AG20443 (cell line): ENCODE measurements at places on chromosomes 16 and 17.

- no peak for DNase-seq
These were observed 5.1 kb downstream of the ZNF423 start for GRCh38 chr16:49850558-49851467.

GRCh38 chr16:57061084-57061905, 31.1 kb upstream of the CPNE2 start:
- peak; percentile 88 for DNase-seq

GRCh38 chr16:73124665-73125375, 76.9 kb upstream of the ZFHX3 start:
- no peak for DNase-seq

DNA sequence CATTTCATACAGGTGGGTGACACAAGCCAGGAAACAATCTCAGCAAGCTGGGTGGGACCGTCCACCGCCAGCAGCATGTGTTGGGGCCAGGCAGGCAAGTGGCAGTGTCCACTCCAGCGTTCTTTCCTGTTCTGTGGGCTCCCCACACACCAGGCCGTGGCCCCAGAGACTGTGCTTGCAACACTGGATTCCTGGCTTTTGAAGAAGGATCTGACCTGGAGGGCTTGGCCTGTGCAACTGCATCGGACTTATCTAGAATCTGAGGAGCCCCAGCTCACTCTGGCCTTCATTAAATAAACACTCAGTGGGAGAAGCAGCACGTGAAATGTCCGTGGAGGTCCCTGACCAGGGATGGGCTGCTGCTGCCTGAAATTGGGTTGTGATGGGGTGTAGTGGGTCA, 3.2 kb downstream of the KSR1 start:
- no peak for DNase-seq

DNA sequence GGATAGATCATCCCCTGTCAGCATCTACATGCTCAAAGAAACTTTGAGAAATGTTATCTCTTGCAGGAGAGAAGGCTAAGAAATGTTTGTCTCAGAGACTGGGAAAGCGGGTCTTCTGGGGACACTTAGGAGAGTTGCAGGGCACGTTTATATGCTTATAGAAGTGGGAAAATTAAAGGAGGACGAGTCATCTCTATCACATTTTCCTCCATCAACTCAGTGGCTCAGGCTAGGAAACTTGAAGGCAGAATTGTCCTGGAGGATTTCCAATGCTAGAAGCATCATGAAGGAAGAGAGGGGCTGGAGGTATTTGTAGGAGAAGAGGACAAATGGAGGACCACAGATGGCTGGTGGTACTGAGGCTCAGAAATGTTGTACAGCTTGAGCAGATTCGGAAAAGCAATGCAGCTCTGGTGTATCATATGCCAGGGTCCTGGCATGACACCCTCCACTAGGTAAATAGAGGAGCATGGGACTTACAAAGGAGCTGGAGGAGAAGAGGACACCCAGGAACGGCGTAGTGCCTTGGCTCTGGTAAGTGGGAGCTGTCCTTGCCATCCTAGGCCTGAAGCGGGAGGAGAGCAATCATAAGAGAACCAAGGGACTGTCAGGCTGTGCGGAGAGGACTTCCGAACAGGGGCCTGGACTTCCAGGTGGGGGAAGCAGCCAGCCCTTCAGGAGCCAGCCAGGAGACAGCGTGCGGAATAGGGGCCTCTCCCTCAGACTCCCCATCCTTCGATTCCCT, 4.5 kb upstream of the HS3ST3B1 start:
- no peak for DNase-seq

DNA sequence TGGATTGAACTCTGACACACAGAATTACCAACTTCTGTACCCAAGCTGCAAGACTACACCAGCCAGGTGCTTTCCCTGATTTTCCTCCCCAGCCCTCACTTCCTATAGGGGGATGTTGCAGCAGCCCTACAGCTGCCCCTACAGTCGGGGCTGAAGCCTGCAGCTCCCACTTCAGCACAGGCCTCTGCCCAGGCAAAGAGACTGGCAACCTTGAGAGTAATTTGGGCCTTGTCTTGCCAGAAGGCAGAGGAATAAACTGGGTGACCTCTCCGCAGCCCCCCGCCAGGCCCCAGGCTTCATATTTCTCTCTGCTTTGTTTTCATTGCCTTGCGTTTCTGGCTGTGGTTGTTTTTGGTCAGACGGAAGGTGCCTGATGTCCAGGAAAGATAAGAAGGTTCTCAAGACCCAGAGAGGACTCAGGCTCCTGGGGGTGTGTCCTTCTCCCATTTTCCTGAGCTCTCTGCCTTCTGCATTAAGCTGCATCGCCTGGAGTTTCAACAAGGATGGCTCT, 32.0 kb downstream of the SLC6A4 start:
- DNase-seq: no peak

DNA sequence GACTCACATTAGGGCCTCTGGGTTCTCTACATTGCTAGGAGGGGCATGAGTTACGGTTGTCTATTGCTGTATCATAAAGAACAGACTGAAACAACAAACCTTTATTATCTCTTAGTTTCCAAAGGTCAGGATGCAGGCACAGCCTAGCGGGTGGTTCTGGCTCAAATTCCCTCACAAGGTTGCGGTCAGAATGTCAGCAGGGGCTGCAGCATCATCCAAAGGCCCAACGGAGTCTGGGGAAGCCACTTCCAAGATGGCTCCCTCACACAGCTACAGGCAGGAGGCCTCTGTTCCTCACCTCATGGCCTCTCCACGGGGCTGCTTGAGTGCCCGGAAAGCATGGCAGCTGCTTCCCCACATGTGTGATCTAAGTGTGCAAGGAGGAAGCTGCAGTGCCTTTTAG, 29.6 kb upstream of the ZFPM1 start:
- DNase-seq: no peak

GRCh38 chr16:588639-588888, 1.3 kb upstream of the RAB40C start:
- DNase-seq: peak; percentile 47

- DNase-seq: peak; percentile 98
These were observed at the start of the genes DRC3 and TOM1L2 for GRCh38 chr17:17972126-17972951. TSS of gene DRC3 (plus strand) at chr17:17972862. CDS start at chr17:17977599, 4,737 bp downstream. TSS of gene TOM1L2 (minus strand) at chr17:17972400. CDS start at chr17:17972313, 87 bp downstream.

GRCh38 chr17:14845591-14846281, 419.4 kb downstream of the PMP22 start:
- peak; percentile 22 for DNase-seq

DNA sequence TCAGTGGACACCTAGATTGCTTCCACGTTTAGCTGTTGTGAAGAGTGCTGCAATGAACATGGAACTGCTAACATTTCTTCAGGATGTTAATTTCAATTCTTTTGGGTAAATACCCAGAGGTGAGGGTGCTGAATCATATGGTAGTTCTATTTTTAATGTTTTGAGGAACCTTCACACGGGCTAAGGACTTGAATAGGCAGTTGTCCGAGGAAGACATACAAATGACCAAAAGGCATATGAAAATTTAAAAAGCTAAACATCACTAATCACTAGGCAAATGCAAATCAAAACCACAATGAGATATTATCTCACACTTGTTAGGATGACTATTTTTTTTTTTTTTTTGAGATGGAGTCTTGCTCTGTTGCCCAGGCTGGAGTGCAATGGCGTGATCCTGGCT, 173.3 kb downstream of the PRKCB start:
- no peak for DNase-seq

GRCh38 chr17:75828076-75828400, 16.2 kb downstream of the UNC13D start:
- DNase-seq: no peak

GRCh38 chr16:67145746-67146145, 5.1 kb downstream of the B3GNT9 start:
- DNase-seq: no peak

DNA sequence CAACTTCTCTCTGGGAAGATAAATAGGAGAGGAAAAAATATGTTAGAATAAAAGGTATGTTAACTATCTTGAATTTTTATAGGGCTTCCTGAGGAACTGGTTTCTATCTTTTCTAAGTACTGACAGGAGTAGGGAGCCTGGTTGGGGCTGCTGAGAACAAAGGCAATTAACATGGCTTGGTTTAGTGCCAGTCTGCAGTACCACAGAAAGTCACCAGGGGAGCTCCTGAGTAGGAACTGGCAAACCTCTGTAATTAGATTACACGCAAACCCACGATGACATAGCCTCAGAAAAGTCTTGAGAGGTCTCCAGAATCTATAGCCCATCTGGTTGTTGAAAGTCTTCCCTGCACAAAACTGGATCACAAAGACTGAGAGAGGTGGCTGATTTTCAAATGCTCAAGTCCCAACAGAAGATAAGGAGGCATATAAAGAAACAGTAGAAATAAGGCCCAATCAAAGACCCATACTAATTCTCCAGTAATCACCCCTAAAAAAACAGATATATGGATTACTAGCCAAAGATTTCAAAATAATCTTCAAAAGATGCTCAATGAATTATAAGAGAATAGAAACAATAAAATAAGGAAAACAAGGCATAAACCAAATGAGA, 11.7 kb upstream of the CNTNAP4 start:
- DNase-seq: no peak

DNA sequence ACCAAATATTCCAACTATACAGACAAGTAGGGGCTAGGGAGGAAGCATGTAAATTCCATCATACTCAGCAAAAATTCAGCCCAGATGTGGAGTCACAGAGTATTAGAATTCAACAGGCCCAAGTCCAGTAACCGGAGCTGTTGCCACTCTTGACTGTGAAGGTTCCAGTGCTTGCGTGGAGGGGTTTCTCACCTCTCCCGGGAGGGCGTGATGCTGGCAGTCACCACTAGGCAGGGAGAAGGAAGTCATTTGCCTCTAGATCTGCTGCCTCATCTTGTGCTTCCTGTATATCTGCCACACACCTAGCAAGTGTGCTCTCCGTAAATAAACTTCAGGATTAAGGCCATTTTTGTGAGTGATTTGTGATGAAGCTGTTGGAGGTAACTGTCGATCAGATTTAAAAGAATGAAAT, 1.0 kb upstream of the CKLF start:
- peak; percentile 27 for DNase-seq

DNA sequence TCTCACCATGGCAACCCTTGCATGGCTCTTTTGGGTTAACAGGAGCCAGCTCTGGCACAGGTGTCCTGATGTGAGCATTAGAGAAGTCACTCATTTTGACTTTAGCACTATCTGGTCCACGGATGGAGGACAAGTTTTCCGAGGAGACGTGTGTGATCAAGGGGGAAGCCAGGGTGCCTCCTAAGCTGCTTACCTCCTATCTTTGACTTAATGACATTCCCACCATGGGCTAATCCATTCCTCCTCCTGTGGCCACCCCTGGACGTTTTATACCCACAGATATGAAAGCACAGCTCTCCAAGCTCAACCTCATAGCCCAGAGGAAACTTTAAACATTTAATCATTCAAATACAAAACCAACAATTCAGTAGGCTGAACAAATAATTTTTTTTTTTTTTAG, 18.8 kb downstream of the MPP2 start:
- no peak for DNase-seq

DNA sequence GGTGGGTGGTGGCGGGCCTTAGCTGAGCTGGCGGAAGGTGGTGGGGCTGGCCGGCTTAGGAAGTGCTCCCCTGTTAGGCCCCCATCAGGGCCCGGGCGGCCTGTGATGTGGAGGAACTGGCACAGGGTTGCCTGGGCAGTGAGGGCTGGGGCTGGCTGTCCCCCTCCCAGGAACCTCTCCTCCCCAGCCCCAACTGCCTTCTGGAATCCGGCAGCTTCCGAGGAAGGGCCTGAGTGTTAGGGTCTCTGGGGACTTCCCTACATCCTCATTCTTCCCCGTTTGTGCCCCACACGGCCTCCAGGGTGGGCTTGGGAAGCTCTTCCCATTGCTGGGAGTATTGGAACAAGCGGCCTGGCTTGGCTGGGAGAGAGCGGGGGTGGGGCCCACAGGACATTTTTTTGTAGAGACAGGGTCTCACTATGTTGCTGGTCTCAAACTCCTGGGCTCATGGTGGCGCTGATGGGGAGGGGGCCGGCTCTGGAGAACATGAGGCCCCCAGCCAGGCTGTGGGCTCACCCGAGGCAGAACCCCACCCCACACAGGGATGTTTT, 89.9 kb upstream of the CIBAR2 start:
- no peak for DNase-seq

- DNase-seq: no peak
These were observed 3.4 kb downstream of the CHST6 start for GRCh38 chr16:75491876-75492275.

DNA sequence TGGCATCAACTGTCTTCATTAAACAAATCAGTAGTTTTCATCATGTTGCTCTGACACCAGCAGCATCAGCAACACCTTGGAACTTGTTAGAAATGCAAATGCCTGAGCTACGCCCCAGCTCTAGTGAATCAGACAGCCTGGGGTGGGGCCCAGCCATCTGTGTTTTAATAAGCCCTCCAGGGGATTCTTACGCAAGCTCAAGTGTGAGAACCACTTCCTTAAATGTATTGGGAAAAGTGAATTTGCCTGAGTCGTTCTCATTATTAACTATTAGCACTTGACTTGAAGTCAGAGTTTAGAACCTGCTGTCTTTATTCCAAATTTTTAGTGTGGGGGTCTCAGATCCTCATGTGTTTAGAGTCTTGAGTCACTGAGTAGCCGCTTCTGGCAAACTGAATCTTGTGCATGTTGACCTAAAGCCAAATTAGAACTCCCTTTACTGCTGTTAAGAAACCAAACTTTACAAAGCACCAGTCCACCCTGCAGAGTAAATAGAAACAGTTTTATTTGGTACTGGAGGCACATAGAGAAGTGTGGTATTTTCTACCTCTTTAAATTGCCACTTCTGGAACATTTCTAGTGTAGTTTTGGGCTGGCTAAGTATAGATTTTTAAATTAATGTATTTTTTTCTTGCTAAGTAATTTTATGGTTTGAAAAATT, 137.4 kb upstream of the COX10 start:
- DNase-seq: peak; percentile 41

GRCh38 chr16:85172455-85173145, 60.3 kb upstream of the CIBAR2 start:
- DNase-seq: peak; percentile 46

DNA sequence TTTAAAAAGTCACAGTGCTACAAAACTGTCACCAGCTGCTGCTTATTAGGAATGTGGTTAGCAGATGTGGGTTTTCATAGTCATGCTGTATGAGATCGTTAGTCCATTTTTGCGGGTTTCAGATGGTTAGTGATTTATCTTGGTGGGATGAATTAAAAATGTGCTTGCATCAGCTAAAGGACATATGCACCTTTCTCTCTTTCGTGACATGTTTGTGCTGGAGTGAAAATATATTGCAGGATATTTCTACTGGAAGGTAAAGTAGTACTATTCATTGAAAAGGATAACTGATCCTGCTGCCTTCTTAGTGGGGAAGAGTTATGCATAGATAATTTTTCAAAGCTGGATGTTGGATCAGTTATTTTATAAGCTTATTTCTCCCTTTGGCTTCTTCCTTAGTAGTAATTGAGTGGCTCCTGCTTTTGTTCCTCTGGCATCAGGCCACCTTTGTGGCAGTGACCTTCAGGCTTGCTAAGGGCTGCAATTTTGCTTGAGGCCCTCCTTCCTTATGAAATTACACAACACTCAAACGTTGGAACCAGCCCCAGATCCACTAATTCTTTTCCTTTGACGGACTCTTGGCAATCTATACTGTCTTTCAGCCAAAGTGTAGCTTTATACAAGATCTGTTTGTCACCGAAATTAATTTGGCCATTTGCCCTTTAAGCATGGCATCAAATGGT, 7.5 kb upstream of the SNTB2 start:
- DNase-seq: peak; percentile 67
